CD4-positive, CD25-positive, alpha-beta regulatory T cell (primary cell): ENCODE measurements at places on chromosomes 6 and 20.

DNA sequence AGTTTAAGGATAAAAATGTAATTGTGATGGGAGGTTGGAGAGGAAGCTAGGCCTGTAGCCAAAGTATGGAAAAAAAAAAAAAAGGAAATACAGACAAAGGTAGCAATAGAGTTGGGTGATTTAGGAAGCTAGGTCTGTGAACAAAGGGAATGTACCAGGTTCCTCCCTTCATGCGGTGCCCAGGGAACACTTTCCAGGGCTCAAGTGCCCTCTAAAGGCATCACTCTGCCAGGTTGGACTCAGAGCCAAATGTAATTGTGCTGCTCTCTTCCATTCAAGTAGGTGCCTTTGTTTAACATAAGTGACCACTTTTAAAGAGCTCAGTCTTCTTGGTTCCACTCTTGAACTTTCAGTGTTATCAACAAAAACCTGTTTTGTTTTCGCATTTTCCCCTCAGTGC is 159.7 kb upstream of the AHI1 start:
- no peak for DNase-seq

GRCh38 chr20:19943061-19943521 is 74.1 kb upstream of the NAA20 start:
- DNase-seq, result no peak

GRCh38 chr6:147821295-147821897 is 312.9 kb downstream of the SAMD5 start:
- DNase-seq, result no peak

GRCh38 chr20:51419646-51420045 is 122.9 kb downstream of the NFATC2 start:
- no peak for DNase-seq

DNA sequence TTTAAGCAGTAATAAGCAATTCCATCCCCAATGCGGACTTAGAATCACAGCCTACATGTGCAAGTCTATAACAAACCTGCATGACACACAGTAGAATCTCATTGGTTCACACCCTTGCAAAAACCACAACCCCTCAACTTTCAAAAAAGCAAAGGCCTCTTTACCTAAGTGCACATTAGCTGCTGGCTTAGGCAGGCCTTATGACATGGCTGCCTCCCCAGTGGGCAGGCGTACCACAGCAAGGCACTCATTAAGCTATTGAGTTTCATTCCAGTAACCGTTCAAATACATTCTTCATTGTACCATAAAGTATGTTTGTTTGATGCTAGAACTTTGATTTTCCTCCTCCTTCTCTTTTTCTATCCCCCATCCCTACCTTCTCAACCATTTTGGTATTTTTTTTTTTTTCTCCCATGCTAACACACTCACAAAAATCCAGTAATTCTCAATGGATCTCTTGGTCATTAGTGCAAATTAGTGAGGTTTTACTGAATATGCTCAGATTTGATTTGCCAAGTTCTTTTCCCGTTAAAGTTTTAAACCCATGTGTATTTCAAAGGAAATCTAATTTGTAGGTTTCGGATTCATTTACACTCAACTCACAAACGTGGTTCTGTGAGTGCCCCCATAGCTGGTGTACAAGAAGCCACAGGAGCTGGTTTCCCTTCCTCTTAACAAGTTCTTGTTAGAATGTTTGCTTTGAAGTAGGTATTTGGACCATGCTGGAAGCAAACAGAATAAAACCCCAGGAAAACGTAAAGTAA is 460.4 kb upstream of the RUNX2 start:
- DNase-seq, result no peak

DNA sequence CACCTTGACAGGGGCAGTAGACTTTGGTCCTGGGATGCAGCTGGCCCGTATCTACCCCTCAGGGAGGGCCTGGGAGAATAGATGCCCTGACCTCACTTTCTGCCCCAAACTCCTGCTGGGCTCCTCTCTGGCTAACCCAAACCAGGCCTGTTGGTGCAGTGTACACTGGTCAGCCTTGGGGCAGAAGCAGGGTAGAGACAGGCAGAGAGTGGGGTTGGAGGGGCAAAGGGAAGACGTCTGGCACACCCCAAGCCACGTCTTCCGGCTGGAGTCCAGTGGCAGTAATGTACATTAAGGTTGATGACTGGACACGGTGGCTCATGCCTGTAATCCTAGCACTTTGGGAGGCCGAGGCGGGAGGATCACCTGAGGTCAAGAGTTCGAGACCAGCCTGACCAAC is 9.3 kb downstream of the DDR1 start:
- no peak for DNase-seq

GRCh38 chr6:63882208-63882607 is 246.6 kb downstream of the PHF3 start:
- DNase-seq, result no peak

DNA sequence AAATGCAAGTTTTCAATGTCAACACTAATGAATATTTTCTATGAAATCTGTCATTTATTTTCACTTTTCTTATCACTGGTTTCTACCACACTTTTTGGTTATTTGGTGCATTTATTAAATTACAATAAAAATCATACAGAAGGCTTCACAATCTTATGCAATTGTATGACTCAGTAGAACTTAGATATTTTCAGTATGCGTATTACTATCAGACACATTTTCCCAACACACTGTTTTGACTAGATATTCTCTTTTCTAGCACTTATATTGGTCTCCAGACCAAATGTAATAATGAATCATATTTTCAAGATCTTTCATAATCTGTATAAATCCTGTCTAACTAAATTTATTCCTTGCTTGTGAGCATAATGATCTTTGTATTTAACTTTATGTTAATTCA is 74.1 kb downstream of the FAM83B start:
- DNase-seq, result no peak

DNA sequence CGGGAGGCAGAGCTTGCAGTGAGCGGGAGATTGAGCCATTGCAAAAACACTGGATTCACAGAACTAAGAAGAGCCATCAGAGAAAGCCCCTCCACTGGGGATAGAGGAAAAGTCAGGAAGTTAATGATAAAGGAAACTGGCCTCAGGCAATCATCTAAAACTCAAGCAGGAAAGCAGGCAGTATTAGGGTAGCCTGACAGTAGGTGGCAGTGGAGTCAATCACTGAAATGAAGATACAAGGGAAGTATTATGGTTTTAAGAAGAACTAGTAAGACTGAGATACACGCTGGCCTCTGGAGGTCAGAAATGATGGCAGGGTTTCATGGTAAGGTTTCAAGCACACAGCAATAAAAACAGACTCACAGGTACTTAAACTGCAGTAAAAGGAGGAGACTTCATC is 578.3 kb downstream of the HACE1 start:
- DNase-seq, result no peak

GRCh38 chr6:710601-711571 is 17.9 kb upstream of the EXOC2 start:
- DNase-seq, result peak; percentile 87

GRCh38 chr6:20875369-20875963 is 341.2 kb downstream of the CDKAL1 start:
- no peak for DNase-seq

GRCh38 chr6:19394051-19394450 is 443.1 kb upstream of the ID4 start:
- no peak for DNase-seq

DNA sequence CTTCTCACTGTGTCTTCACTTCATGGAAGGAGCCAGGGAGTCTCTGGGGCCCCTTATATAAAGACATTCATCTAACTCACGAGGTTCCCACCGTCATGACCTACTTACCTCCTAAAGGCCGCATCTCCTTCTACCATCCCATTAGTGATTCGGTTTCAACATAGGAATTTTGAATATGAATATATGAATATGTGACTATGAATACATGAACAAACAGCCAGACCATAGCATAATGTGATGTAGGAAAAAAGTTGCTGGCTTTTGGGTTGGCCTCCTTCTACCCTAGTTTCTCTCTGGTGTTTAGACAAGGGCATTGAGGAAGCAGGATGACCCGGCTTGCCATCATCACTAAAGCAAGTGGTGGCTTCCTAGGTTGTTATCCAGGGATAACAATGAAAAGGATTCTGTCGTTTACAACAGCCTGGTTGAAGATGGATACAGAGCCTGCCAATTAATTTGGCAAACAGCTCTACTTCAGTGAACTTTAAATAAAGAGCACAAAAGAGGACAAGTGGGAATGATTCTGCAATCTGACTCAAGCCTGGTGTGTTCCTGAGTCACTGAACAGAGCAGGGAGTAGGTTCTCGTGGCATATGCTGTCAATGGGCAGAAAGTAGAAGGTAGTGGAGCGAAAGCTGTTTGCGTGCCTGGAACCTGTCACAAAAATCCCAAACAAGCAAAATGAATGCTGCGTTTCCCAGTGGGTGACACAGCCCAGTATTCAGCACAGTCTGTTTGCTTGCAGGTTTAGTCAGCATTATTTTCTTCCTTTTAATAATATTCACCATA is 44.0 kb upstream of the DOK5 start:
- no peak for DNase-seq

GRCh38 chr6:17998003-17998402 is 10.6 kb upstream of the KIF13A start:
- no peak for DNase-seq

GRCh38 chr6:26034905-26035304 is 52.3 kb upstream of the HFE start:
- no peak for DNase-seq

- DNase-seq, result no peak
Observed at GRCh38 chr20:55650657-55651360, 354.5 kb downstream of the CBLN4 start.

DNA sequence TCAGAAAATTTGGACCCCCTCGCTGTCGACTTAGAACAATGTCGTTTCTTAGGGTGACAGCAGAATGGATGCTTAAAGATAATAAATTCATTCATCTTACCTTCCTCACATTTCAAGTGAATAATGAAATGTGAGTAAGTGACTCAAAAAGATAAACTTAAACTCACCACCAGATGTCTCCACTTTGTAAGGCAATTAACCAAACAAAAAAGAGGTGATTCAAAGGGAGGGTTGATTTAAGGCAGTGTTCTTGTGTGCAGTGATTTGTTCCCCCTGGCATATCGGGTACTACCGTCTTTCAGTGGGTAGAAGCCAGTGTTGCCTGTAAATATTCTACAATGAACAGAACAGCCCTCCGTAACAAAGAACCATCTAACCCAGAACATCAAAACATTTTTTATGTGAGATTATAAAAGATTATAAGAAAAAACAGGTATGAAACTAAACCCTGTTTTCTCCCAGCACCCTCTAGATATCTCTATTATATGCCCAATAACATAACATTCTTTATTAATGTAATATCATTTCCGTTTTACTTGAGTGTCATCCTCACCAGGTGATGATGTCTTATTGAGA is 589.7 kb downstream of the CBLN4 start:
- no peak for DNase-seq

DNA sequence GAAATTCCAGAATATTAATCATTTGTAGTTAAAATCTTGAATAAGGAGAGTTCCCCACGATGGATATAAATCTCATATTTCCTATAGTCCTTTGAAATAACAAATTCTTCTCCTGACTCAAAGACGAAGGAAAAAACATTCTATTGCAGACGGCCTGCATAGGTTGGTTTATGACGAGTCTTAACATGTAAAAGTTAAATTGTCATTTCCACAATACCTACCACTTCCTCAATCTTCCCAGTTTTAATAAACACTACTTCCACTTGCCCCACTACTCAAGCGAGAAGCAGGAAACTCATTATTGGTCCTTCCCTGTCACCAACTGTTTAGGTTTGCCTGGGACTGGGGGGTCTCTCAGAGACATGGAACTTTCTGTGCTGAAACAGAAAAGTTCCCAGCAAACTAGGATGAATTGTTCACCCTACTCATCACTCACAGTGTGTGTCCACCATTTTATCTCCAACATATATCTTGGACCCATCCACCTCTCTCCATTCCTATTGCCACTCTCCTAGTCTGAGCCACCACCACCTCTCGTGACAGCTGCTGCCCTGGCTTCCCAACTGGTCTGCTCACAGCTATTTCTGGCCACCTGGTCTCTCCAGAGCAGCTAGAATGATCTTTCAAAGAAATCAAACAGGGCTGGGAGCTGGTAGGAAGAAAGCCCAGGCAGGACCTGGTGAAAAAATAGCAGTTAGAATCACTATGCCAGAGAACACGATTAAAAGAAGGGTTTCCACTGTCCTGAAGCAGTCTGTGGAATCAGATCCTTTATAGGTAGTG is 15.1 kb upstream of the ZSCAN9 start:
- DNase-seq, result no peak

GRCh38 chr6:75368151-75368779 is 83.7 kb upstream of the TMEM30A start:
- DNase-seq, result no peak

- no peak for DNase-seq
Observed at GRCh38 chr6:106149472-106150069, 63.4 kb downstream of the PRDM1 start.

- DNase-seq, result no peak
Observed at GRCh38 chr6:20866036-20866435, 331.8 kb downstream of the CDKAL1 start.

- DNase-seq, result peak; percentile 37
Observed at GRCh38 chr6:43517505-43518357, 842 bp downstream of the POLR1C start.

- no peak for DNase-seq
Observed at GRCh38 chr6:158023597-158023939, 41.9 kb downstream of the SYNJ2 start.

DNA sequence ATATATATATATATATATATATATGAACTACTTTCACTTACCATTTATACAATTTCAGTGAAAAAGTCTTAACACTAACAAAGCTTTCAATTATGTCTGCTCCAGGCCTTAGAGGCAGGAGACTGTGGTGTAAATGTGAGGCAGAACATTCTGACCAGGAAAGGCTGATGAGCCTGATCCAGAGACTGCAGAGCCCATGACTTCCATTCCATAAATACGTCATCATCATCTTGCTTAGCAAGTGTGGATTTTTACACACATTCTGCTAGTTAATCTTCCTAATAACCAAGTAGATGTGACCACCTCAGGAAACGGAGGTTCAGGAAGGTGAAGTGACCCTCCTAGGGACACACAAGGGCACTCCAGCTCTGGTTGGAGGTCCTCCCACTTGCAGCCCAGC is 14.9 kb downstream of the TRERF1 start:
- no peak for DNase-seq

- DNase-seq, result no peak
Observed at GRCh38 chr20:58497076-58497641, 18.0 kb downstream of the APCDD1L start.

GRCh38 chr6:156027248-156027626 is 571.6 kb upstream of the NOX3 start:
- DNase-seq, result no peak

- no peak for DNase-seq
Observed at GRCh38 chr6:51203504-51203903, 384.8 kb downstream of the TFAP2B start.

DNA sequence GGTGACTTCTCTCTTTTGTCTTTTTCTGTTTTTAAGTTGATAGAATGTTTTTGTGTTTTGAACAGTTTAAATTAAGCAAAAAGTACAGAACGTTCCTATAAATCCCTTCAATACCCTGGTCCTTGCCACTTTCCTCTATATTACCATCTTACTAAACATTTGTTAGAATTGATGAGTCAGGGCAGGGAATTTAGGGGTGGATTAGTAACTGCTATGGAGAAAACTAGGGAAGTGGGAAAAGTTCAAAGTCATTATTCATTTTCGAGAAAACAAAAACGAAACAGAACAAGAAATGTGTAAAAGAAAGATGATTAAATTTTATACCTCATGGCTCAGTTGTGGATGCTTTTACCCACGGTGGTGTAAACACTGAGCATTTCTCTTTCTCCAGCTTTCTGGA is 240.4 kb upstream of the SULF2 start:
- DNase-seq, result no peak
